ENCODE measurements at places on chromosomes 2 and 18.

DNA sequence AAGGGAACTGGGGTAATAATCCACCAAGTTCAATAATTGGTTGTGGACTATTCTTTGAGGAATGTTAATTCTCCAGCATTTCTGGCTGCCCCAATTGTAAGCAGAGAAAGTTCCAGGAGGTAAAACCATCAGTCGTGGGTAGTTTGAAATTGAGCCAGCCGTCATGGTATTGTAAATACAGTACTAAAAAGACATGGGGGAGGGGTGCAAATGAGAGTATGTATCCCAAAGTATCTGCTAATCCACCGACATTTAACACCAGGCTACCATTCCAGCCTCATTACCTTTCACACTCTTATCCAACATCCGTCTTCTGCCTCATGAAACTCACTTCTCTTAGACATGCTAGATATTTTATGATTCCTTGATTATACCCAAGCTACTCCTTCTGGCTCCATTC lies 507.9 kb downstream of the ERBB4 start:
- no peak for DNase-seq

GRCh38 chr2:69514819-69515218 lies 77.6 kb upstream of the NFU1 start:
- DNase-seq, result no peak

- DNase-seq, result peak; percentile 90
Measured at GRCh38 chr2:218301176-218301819, 9.0 kb upstream of the TMBIM1 start.

GRCh38 chr2:104432401-104432800 lies 421.5 kb upstream of the POU3F3 start:
- no peak for DNase-seq

DNA sequence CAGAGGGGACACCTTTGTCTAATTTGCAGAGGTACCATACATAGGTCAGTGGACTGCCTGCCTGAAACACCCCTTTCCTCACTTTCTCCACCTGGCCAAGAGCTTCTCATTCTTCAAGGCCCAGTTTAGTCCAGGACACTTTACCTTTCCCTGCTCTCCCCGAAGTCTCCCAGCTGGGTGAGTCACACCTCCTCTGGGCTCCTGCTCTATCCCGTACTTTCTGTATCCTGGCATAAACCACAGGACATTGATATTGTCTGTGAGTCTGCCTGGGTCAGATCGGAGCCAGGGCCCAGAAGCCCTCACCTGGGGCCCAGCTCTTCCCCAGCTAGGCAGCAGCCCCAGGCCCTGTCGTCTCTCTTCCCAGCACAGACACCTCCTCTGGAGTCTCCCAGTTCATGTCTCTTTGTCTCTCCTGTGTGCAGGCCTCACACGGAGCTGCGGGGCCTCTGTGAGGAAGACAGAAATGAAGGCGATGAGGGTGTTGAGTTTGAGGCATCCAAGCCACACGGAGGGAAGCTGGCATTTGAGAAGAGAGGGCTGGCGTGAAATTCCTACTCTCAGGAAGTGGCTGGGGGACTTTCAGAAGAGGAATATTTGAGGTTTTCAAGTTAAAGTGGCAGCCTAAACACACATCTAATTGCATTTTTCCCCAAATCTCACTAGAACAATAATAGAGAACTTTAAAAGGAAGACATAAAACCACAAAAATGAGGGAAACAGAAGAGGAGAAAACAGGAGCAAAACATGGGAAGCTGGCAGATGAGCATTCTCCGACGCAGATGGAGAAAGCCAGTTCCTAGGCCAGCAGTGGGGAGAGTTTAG lies 79.6 kb upstream of the LAPTM4A start:
- DNase-seq, result no peak

- no peak for DNase-seq
Measured at GRCh38 chr2:105323111-105323510, 6.4 kb downstream of the TGFBRAP1 start.

DNA sequence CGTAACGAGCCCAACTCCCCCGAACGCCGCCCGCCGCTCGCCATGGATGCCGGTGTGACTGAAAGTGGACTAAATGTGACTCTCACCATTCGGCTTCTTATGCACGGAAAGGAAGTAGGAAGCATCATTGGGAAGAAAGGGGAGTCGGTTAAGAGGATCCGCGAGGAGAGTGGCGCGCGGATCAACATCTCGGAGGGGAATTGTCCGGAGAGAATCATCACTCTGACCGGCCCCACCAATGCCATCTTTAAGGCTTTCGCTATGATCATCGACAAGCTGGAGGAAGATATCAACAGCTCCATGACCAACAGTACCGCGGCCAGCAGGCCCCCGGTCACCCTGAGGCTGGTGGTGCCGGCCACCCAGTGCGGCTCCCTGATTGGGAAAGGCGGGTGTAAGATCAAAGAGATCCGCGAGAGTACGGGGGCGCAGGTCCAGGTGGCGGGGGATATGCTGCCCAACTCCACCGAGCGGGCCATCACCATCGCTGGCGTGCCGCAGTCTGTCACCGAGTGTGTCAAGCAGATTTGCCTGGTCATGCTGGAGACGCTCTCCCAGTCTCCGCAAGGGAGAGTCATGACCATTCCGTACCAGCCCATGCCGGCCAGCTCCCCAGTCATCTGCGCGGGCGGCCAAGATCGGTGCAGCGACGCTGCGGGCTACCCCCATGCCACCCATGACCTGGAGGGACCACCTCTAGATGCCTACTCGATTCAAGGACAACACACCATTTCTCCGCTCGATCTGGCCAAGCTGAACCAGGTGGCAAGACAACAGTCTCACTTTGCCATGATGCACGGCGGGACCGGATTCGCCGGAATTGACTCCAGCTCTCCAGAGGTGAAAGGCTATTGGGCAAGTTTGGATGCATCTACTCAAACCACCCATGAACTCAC lies 673 bp downstream of the PCBP1 start:
- DNase-seq, result peak; percentile 51
